ENCODE measurements at places on chromosomes 3 and 15.

GRCh38 chr15:99435113-99435695 lies 130.6 kb upstream of the MEF2A start:
- no peak for DNase-seq

GRCh38 chr3:29612536-29612935 lies 331.7 kb downstream of the RBMS3 start:
- DNase-seq: no peak

GRCh38 chr3:144085964-144086363 lies 114.3 kb downstream of the DIPK2A start:
- no peak for DNase-seq

DNA sequence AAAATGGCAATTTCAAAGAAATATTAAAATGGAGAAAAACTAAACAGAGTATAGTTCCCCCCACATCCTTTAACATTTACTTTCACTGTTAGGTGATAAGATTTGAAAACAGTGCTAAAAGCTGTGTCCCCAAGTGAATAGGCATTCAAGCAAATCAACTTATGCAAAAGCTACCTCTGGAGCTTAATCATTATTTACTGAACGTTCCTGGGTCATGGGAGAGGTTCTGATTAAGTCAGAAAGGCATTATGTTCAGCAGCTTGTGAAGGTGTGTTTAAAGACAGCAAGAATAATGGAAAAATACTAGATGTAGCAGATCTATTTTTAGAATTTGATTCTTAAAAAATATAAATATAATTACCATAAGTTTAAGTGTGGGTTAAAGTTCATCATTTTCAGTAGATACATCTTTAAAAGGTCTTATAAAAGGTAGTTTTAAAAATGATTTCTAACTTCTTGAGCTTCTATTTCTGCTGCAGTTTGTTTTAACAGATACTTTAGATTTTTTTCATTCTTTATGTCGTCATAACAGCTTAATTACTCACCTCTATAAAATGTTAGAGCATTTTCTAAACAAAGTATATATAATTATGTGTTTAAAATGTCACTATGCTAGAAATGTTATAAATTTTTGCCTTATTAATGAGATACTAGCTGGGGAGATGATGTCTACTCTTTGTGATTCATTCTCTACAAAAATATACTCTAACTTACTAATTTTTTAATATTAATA lies 127.9 kb downstream of the MITF start:
- no peak for DNase-seq

GRCh38 chr15:29736012-29736743 lies 86.1 kb downstream of the TJP1 start:
- DNase-seq: peak; percentile 41

- DNase-seq: no peak
Observed at GRCh38 chr15:71712182-71712581, 98.2 kb upstream of the NR2E3 start.

DNA sequence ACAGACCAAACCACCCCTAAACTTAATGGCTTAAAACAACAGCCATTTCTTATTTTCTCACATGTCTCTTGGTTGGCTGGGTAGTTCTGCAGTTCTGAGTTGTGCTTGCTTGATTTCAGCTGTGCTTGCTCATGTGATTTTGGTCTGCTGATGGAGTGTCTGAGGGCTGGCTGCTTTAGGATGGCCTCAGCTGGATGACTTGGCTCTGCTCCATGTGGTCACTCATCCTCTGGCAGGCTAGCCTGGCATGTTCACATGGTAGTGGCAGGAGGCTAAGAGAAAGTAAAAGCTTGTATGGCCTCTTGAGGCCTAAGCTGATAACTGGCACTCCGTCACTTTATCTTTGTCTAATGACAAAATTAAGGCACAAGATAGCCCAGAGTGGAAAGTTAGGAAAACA lies 4.1 kb downstream of the SV2B start:
- no peak for DNase-seq

GRCh38 chr3:70989174-70989573 lies 594.4 kb downstream of the FOXP1 start:
- DNase-seq: peak; percentile 12

DNA sequence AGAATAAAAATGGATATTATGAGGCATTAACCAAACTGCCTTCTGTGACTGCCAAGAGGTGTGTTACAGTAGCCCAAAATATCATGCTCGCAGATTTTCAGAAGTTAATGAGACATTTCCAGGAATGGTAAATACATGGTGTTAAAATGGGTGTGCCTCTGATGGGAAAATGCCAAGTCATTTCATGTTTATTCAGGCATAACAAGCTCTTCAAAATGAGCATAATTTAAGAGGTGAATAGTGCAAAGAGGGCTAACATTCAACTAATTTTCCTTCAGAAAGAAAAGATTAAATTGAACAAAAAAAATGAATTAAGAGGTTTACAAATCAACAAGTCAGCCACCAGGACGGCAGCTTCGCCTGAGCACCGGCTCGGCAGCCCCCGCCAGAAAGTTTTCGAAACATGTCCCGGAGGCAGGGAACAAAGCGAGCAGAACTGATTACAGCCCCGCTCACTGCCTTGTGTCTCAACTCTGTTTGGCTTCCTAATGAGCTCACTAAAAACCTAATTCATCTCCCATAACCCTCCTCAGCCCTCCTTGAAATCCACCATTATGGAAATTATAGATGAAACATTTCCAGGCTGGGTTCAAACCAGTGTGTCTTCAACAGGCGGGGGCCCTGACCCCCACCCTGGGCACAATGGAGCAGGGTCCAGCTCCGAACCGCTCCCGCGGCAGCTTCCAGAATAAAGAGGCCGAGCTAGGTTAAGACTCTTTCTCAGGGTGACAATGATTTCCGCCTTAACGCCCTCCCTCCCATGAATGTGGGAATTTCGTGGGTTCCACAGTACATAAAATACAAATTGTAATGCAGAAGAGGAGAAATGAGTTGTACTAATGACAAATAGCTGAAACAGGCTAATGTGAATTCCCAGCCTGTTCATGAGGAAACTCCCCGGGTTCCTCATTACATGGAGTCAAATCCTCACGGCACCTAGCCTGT lies 43.9 kb downstream of the MEIS2 start:
- DNase-seq: no peak

- DNase-seq: no peak
Observed at GRCh38 chr3:71524672-71525071, 58.9 kb downstream of the FOXP1 start.

DNA sequence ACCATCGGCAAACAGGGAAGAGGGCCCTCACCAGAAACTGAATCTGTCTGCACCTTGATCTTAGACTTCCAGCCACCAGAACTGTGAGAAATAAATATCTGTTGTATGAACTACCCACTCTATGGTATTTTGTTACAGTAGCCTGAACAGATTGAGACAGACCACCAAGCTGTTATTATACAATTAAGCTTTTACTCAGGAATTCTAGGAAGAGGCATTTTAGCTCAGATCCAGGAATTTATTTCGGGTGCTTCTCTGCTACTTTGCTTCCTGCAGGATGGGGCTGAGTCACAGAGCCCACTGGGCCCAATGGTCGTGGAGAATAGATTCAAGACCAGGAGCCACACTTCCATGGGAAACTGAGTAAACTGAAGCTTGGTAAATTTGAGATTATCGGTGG lies 145.5 kb upstream of the PFN2 start:
- no peak for DNase-seq

DNA sequence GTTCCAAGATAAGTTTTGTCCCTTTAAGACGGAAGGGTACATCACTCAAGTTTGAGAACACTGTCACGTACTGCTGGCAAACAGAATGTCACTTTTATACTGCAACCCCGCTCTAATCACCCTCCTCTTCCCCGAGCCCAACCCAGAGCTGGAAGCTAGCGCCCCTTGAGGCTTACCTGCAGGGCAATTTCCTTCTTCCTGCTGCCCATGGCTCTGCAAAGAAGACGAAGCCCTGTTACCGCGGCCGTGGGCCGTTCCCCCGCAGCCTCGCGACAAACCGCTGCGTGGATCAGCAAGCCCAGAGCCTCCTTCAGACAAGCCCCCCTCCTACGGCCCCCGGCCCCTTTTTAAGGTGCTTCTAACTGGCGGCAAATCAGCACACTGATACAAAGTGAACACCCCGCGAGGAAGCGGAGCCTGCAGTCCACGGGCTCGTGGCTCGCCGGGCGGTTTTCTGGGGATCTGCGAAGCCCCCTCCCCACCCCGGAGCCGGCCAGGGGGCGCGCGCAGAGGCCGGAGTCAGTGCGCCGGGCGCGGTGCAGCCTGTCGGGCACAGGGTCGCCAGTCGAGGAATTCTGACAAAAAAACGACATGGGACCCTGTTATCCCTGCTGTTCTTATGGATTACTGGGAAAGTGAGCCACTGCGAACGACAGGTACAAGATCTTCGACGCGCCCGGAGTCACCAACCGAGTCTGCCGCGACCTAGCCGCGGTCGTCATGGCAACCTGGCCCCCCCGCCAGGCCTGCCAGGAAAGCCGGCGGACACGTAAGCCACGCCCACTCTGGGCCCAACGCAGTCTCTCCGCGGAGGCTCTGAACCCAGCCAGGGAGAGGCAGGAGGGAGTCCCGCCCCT lies at the start of gene NME9:
Gene NME9, minus strand, starts transcription at position 725 of the 857 bp plus-strand sequence. Its CDS starts 516 bp downstream, at position 209.
- peak; percentile 90 for DNase-seq

GRCh38 chr15:96428742-96429141 lies 98.2 kb downstream of the NR2F2 start:
- DNase-seq: no peak

DNA sequence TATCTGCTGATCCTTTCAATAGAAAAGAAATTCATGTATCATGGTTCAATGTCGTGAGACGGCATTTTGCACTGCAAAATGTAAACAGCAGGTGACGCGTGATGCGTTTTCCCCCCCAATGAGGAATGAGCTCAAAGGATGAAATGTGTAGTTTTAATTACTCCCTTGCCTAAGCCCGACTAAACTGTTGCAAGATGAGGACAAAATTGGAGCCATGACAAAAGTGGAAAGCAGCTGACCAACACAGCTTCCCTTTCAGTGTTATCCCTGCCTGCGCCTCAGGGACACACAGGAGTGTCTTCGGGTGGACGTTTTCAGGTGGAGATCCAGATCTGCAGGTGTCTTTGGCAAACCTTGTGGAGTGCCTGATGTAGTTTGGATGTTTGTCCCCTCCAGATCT lies 92.0 kb downstream of the GABRG3 start:
- DNase-seq: no peak

DNA sequence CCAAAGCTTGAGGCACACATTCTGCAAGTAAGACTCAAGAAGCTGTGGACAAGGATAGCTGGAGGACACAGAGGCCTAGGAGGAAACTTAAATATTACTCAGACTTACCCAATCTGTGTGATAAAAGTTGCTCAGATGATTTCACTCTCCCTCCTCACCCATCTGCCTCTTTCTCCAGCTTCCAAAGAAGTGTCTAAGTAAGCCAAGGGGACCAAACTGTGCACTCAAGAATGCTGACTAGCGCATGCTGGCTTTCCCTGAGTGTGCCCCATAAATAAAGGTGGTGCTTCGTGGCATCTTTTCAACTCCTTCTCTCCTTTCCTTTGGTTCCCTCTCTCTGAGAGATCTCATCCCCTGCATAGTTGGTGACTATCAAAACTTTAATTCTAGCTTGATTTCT lies 211.0 kb upstream of the LMCD1 start:
- DNase-seq: no peak

DNA sequence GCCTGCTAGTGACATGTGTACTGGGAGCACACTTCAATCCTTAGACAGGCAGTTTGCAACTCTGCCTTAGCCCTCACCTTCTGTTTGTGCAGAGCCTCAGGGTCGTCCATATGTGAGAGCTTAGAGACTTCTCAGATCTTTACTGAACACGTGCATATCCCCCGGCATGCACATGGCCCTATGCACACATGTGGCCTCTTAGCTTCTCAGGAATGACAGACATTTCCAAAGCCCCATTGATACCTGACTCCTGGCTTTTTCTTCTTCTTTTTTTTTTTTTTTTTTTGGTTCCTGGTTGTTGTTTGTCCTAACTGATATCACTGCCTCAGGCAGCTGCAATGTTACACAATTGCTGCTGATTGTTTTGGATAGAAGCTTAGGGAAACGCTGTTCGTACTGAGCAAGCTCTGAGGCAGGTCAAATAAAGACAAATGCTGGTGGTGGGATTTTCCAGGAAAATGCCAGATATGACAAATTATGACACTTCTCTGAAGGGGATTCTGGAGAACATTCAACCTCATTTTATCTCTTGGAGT lies 107.2 kb upstream of the RGMA start:
- no peak for DNase-seq

DNA sequence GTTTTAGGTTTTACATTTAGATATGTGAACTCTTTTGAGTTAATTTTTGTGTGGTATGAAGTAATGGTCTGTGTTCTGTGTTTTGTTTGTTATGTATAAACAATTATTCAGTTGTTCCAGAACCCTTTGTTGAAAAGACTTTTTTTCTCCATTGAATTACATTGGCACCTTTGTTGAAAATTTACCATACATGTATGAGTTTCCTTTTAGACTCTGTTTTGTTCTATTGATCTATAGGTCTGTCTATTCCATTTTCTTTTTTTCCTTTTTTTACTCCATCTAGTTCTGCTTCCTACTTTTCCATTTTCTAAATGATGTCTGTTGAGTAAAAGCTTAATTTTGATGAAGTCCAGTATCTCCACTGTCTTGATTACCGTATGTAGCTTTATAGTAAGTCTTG lies 31.4 kb downstream of the ARIH2 start:
- no peak for DNase-seq

DNA sequence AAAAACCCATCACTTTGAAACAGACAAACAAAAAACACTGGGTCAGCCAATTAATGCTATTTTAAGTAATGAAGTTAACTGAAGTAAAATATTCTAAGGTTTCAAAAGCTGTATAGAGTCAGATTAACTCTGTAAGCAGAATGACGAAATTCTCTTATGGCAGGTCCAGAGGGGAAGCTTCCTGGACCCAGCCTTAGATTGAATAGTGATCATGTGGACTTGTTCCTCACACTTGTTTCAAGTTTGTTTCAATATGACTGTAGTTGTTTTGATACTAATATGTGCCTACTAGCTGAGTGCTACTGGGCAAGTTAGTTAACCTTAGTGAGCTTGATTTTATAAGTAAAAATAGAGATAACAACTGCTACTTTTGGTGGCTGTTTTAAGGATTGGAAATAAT lies 32.6 kb downstream of the PLS1 start:
- no peak for DNase-seq

- DNase-seq: peak; percentile 5
Observed at GRCh38 chr15:31605467-31605931, 278.9 kb downstream of the KLF13 start.

DNA sequence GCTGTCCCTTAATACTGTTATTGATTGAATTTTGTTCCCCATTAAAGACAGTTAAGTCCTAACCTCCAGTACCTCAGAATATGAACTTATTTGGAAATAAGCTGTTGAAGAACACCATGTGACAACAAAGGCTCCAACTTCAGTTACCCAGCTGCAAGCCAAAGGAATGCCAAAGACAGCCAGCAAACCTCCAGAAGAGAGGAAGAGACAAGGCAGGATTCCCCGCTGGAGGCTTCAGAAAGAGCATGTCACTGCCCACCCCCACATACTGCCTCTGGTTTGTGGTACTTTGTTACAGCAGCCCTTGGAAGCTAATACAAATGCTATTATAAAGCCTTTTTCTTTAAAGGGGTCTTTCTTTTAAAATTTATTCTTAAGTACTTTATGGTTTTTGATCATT lies 18.4 kb upstream of the NEK10 start:
- no peak for DNase-seq
